ENCODE measurements at places on chromosomes 16 and 17. TPM values are rescaled to one million over a fixed set of nuclear protein-coding genes. Genes with fewer than 3 reads are reported as not detected.

The KRT32 gene
- not detected for total RNA-seq

DNA sequence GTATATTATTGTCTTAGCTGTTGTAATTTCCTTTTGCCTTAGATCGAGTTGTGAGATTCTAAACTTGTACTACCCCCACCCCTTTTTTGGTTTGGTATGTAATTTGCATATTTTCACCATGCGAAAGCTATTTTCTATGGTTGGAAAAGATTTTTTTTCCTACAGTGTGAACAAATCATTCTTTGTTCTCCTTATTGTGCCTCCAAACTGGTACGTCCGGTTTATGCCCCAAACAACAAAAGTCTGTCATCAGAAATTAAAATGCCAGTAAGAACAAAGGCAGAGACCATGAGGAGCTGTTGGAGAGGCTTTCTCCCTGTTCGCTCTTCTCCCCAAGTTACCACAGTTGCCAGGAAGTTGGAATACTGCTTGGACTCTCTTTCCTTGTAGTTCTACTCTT, 66.1 kb downstream of the BCAS3 start:
- DNase-seq = no peak

DNA sequence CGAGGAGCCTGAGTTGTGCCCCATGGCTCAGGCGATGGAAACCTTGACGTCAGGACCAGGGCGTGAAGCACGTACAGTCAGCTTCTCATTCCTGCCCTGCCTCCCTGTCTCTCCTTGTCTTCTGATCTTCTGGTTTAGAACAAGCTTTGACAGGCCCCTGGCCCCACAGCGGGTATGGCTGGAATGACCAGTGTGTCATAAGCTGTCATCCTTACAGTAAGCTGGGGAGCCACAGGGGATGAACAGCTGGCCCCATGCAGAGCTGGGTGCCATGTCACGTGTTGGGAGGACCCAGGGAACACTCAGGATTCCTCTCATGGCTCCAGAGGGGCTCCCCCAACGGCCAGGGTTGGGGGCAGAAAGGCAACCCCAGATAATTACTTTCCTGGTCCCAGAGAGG, 157.6 kb upstream of the PLCG2 start:
- no peak for DNase-seq

- DNase-seq = no peak
Measured at GRCh38 chr17:46167267-46167666, 26.0 kb downstream of the KANSL1 start.
